ENCODE measurements at places on chromosomes 11 and 22. TPM values are rescaled to one million over a fixed set of nuclear protein-coding genes. Genes with fewer than 3 reads are reported as not detected.

DNA sequence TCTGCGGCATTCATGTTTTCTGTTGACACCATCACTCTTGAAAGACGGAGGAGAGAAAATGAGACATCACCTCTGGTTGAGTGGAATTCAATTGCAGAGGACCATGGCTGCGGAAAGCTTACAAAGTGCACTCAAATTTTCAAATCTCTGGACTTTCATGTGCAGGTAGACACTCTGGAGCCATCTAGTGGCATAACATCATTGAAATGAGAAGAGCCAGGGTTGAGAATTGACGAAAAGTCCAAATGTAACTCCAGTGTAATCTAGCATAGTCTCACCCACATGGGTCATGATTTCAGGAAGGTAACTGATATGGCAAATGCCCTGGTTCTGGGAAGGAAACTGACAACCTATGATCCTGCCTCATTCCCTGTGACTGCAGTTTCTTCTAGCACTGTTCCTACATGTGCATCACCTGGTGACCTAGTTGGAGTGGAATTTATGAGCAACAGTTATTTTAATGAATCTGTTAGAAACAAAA, 687.8 kb downstream of the KCNA4 start:
- DNase-seq, result no peak

GRCh38 chr11:18715476-18715875, 10.5 kb downstream of the IGSF22 start:
- no peak for DNase-seq

DNA sequence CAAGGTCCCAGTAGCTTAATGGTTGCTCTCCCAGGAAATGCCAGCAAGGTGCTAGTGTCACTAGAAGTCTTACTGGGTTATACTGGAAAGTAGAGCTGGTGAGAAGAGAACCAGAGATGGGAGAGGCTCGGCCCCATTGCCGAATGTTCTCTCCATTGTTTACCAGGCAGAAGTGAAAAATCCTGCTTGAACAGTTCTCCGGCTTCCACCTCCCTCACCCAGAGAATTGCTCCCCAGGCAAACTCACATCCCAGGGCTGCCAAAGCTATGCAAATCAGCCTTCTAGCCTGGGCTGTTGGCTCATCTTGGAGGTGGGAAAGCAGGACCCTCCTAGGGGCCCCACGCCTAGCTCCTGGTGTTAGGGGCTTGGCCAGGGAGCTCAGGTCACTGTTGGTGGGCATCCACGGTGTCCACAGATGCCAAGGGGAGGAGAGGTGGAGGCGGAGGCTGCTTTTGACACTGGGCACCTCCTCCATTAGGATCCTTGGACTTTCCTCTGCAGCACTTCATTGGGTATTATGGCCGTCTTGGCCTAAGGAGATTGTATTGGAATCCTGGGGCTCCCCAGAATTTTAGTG, 20.1 kb downstream of the POU2F3 start:
- DNase-seq, result no peak

DNA sequence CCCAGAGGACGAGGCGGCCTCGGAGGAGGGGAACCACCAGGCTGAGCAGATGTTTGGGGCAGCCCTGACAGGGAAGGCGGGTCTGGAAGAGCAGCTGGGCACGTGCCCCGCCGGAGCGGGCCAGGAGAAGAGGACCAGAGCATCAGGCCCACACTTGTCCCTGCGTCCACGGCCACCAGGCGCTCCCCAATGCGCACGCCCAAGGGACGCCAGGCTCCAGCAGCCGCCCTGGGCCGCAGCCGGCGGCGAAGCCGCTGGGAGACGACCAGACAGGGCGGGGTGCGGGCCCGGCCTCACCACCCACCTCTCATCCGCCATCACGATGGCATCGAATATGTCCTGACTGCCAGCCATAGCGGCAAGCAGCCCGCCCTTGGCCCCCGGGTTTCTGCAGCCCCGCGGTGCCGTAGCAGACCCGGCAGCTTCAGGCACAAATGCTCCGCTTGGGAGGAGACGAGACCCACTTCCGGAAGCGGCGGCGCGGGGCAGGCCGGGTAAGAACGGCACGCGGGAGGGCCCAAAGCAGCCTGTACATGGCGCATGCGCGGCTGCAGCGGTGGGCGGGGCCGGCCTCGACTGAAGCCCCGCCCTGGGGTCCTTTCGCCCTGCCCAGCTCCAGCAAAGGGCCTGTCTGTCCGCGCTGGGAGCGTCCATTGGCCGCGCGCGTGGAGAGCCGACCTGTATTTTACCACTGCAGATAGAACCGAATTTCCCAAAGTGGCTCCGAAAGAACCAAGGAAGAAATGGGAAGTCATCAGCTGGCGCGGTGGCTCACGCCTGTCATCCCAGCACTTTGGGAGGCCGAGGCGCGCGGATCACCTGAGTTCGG, at the start of gene LTO1:
TSS of gene LTO1 (minus strand) at position 468 of the 829 bp plus-strand sequence. CDS start at position 354, 114 bp downstream.
- DNase-seq, result peak; percentile 96

- DNase-seq, result no peak
Measured at GRCh38 chr11:110318638-110319404, 22.4 kb upstream of the RDX start.

DNA sequence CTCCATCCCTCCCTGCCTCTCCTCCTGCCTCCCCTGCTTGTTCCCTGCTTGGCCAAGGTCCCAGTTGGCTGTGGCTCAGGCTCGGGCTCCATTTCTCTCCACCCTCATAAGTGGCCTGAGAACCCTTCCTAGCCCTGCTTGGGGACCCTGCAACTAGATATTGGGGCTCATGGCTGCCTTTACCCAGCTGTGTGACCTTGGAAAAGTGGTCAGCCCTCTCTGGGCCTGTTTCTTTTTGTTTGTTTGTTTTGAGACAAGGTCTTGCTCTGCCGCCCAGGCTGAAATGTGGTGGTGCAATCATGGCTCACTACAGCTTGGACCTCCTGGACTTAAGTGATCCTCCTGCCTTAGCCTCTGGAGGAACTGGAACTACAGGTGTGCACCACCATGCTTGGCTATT, 20.3 kb upstream of the CABP2 start:
- DNase-seq, result no peak

Gene MIOX
- not detected for total RNA-seq

Gene FAM111B
- total RNA-seq, result 1.0 TPM
